Activated CD4-positive, alpha-beta T cell treated with anti-CD3 and anti-CD28 coated beads for 1 hour (primary cell): ENCODE measurements at places on chromosomes 2 and 18.

DNA sequence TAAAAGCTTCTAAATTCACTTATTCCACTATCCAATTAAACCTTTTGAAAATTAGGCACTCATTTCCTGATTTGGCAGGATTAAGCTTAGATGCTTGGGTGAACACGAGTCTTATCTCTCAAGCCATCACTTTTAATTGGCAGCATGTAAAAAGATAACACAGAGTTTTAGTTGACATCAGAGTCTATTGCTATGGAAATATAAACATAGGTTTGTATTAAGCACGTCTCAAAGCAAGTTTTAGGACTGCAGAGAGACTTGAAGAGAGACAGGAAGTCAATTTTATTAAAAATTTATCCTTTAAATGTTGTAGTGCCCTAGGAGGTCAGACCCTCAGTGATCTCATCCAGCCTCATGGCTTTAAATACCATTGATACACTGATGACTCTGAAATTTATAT is 5.6 kb downstream of the RBKS start:
- no peak for DNase-seq

- DNase-seq: no peak
These were observed 819 bp upstream of the KLF11 start for GRCh38 chr2:10042301-10043161.

DNA sequence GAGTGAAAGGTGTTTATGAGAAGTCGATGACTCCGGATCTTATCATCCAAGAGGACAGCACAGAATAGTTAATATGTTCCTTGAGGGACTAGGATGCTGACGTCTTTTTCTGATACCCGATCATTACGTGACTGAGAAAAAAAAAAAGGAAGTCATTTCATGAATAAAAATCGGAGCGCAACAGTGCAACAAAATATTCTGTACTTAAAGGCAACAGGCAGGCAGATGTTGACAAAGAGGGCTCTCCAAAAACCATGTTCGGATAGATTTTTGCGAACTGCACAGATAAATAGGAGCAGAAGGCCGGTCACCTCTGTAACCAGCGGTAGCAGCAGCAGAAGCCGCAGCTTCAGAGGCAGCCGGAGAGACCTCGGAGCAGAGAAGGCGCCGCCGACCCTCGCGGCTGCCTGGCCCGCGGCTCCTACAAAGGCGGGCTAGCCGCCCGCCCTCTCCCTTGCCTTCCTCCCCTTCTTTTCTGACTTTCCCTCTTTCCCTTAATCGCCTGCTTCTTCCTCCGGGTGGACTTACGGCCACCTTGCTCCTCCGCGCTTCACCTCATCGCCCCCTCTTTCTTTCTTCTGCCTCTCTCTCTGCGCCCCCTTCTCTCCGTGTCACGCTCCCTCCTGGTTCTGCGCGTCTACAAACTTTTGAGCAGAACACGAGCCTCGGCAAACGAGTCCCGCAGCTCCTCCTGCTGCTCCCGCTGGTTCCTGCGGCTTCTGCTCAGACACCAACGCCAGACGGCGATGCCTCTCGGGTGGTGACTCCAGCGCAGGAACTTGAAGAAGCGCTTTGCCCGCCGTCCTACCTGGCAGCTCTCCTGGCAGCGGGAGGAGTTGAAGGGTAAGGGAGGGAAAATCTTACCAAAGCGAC is at the start of gene ADCYAP1:
ADCYAP1 (plus strand) TSS at position 654 of the 873 bp plus-strand sequence. CDS start 516 bp downstream, outside the sequence.
- no peak for DNase-seq

- no peak for DNase-seq
These were observed 64.9 kb downstream of the KLHL29 start for GRCh38 chr2:23449831-23450331.

DNA sequence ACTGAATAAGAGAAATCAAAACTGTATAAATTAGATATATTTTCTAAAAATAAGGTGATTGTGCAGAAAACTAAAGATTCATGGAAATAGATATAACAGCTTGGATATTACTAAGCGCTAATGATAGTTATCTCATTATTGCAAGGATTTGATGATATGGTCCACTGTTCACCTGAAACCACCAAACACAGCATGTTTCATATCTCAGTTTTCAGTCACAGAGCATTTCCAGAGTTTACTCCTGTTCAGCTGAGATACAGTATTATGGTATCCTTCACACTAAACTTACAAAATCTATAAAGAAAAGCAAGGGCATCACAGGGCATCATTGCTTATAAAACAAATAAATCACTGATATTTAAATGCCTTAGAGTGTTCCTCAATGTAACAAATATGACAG is 591.6 kb downstream of the ERBB4 start:
- DNase-seq: no peak

DNA sequence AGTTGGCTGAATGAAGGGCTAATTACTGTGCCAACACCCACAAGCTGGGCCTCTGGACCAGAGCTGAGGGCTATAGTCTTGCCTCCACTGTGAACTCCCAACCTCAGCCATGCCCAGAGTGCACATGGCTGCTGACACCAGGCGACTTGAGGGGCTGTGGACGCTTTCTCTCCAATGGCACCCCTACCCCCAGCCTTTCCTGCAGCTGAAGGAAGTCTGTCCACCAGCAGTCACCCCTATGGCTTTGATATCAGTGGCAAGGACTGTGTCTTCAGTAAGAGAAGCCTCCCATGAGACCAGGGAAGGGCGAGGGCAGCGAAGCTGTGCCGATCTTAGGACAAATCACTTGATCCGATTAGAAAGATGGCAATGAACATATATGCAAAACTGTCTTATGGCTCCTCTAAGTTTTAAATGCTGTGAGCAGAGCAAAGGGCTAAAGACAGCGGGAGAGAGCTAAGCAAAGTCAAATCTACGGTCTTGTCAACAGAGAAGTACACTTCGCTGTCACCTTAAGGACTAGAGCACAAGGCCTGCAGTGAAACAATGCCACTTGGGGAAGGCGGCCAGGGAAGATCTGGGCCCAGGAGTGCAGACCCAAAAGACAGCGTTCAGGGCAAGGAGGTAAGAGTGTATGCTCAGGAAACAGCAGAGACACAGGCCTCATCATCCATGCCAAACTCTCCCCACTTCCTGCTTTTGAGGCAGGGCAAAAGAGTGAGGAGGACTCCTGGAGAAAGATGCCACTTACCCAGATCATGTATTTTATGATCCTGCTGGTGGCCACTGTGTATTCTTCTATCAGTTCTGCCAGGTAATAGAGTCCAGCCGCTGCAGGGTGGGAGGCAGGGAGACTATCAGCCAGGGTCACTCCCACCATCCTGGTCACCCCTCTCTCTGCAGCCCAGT is 1.5 kb downstream of the TEX261 start:
- DNase-seq: no peak

DNA sequence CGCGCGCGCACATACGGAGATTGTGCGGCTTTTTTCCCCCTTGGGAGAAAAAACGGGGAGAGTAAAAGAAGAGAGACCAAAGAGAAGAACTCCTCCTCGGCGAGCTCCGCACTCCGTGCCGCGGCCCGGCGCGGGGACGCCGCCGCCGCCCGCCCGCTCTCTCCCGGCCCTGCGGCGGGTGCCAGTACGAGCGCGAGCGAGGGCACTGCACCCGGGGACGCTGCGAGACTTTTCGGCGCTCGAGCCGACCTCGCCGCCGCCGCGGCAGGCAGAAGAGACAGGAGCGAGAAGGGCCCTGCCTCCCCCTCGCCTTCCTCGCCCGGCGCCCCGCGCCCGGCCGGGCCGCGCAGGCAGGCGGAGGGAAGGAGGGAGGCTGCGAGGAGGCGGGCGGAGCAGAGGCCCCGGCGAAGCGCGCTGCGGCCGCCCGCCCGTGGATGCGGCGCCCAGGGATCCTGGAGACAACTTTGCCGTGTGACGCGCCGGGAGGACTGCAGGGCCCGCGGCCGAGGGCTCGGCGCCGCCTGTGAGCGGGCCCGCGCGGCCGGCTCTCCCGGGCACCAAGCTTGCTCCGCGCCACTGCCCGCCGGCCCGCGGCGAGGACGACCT is 857 bp upstream of the INHBB start:
- DNase-seq: no peak

GRCh38 chr2:95018861-95019550 is 6.5 kb upstream of the MAL start:
- DNase-seq: no peak

GRCh38 chr18:63586966-63587365 is at the start of gene SERPINB13:
Gene SERPINB13, plus strand, starts transcription at chr18:63587343. Its CDS starts 1,325 bp downstream, at chr18:63588668.
- DNase-seq: no peak

GRCh38 chr2:1835581-1836201 is 91.4 kb upstream of the PXDN start:
- DNase-seq: no peak

- DNase-seq: no peak
These were observed 688.6 kb downstream of the NRXN1 start for GRCh38 chr2:50343150-50343830.

DNA sequence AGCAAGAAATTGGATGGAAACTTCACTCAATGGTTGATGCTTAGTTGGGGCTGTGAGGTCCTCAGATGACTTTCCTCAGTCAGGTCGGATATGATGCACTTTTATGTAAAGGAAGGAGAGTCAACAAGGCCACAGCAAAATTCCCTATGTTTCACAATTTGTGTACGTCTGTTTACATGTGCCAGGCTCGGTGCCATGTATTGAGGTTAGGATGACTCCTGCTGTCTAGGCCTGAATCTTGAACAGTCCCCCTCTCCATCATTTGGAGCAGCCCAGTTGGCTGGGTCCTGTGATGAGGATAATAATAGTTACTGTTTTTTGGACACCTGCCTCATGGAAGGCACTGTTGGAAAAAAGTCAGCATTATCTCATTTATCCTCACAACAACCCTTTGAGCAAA is 43.1 kb downstream of the VSNL1 start:
- no peak for DNase-seq
